A549 treated with CORT108297 at 1 μM for 4 hours (cell line): ENCODE measurements at places on chromosomes 12 and 14. TPM values are rescaled to one million over a fixed set of nuclear protein-coding genes. Genes with fewer than 3 reads are reported as not detected.

The PYGL gene
- 105 to 143 TPM (median 133 TPM) in 5 replicates for total RNA-seq

The HRK gene
- 0.55 to 0.76 TPM (median 0.72 TPM) in 5 replicates for total RNA-seq

The TNFAIP2 gene
- total RNA-seq: 327 to 421 TPM (median 389 TPM) in 5 replicates

The ERBB3 gene
- 1.0 to 1.8 TPM (median 1.6 TPM) in 5 replicates for total RNA-seq

The KRT80 gene
- 48.5 to 70.6 TPM (median 60.1 TPM) in 5 replicates for total RNA-seq

The TMEM30B gene
- total RNA-seq: 0.12 to 0.27 TPM (median 0.17 TPM) in 5 replicates

The LGR5 gene
- 0.05 TPM in 1 of 5 replicates, not detected in the others for total RNA-seq

The HOXC13 gene
- total RNA-seq: 10.3 to 17.8 TPM (median 12.3 TPM) in 5 replicates

The ARID4A gene
- total RNA-seq: 3.6 to 6.5 TPM (median 5.6 TPM) in 5 replicates

The DTD2 gene
- 15.5 to 20.7 TPM (median 17.7 TPM) in 5 replicates for total RNA-seq

The RNU6-8 gene
- total RNA-seq: not detected in 5 replicates
